ENCODE measurements at places on chromosomes 5 and 9.

DNA sequence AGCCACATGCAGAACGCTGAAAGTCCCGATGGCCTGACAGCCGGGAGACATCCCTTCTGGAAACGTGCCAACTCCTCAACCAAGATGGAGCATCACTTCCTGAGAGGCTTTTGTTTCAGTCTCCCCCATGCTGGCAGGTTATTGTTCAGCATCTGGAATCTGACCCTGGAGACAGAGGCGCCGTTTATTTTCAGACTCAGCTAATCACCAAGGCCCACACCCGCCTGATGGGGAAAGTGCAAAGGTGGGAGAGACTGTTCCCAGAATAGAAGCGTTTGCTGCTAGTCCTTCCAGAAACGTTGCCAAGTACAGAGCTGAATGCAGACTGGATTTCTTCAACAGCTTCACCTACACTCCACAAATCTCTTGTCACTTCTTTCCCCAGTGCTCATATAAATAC, 41.8 kb upstream of the S1PR3 start:
- no peak for DNase-seq

GRCh38 chr5:126589536-126590297, 5.3 kb downstream of the ALDH7A1 start:
- DNase-seq = no peak

DNA sequence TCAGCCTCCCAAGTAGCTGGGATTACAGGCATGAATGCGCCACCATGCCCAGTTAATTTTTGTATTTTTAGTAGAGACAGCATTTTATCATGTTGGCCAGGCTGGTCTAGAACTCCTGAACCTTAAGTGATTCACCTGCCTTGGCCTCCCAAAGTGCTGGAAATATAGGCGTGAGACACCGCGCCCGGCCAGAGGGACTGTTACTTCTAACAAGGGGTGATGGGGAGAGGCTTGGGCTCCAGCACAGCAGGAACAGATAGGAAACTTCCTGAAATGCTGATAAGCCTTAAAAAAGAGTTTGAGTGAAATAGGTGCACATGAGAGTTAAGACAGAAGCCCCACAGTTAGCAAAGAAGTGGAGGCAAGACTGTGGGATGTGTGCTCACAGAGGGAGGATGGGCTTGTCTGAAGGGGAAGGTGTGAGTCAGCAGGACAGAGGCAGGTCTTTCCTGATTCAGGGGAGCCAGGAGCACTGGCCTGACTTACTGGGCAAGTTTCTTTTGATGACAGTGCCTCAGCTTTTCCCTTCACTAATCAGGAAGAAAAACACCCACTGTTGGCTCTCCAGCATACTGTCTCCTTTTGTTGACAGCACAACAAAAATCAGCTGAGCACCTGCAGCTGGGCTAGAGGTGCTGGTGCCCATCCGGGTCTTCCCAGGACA, 68.4 kb downstream of the RAD23B start:
- DNase-seq = no peak

- DNase-seq = no peak
Observed at GRCh38 chr9:22022396-22022795, 13.3 kb upstream of the CDKN2B start.

DNA sequence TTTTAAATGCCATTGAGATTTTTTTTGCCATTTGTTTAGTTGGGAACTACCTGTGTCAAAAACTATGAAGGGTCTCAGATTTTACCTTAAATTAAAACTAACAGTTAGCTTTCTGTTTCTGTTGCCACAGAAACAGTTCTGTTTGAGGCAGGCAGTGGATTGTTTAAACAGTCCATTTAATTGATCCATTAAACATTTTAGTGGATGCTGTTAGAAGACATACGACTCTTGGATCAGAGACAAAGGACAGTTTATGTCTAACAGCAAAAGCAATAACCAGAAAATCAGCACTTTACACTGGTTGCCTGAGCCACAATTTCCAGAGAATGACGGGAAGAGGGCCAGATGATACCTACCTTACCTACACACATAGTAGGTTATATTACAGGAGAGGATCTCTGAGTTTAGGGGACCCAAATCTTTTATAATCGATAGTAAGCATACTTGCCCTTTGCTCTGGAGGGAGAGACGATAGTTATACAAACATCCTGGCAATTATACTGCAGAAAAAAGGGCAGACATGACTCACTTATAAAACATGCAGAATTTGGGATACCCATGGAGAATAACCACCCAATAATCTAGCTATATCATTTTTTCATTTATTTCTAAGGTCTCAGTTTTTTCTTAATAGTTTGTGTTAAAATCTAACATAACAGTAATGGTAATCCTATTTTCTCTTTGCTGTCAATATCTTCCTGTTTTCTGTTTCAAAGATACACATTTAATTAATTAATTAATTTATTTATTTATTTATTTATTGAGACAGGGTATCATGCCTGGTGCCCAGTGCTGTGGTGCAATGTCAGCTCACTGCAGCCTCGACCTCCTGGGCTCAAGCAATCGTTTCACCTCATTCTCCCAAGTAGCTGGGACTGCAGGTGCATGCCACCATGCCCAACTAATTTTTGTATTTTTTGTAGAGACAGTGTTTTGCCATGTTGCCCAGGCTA, 136.7 kb upstream of the TNFAIP8 start:
- DNase-seq = no peak

DNA sequence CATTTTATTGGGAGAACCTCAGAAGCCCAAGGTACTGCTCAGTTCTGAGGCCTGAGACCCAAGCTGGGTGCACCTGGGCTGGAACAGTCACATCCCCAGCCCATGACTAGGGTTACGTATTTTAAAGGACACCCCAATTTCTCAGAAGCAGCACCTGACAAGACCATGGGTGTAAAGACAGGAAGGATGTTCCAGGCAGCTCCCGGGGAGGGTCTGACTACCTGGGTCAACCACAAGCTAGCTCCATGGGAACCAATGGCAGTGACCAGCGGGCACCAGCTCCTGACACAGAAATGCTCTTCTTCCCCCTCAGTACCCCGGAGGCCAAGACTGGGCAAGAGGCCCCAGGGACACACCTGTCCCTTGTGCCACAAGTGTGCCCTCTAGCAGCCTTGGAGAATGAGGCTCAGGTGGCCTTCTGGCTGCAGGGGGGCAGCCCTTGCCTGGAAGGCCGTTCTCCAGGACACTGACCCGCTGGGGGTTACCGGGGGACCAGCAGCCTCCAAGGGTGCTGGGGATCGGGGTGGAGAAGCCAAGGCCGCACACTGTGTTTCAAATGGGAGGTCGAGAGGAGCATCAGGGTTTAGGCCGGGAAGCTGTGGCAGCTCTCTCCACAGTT, 52.6 kb downstream of the IPPK start:
- no peak for DNase-seq

- no peak for DNase-seq
Observed at GRCh38 chr5:68884883-68885282, 208.9 kb upstream of the SLC30A5 start.

DNA sequence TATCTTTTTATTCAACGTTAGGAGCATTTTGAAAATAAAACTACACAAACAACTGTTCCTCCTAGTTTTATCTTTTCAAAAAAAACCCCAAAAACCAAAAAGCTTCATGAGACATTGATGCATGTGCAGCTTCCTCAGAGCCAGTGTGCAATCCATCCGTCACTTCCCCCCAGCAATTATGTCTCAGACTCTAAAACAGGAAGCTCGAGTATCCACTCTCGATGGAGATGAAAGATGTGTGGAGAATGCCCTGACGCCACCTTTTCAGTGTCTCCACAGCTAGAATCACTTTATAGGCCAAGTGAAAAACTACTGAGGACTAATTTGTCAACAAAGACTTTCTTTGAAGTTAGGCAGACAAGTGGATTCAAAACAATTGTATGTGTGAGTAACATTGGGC, 408.9 kb upstream of the SMARCA2 start:
- no peak for DNase-seq

DNA sequence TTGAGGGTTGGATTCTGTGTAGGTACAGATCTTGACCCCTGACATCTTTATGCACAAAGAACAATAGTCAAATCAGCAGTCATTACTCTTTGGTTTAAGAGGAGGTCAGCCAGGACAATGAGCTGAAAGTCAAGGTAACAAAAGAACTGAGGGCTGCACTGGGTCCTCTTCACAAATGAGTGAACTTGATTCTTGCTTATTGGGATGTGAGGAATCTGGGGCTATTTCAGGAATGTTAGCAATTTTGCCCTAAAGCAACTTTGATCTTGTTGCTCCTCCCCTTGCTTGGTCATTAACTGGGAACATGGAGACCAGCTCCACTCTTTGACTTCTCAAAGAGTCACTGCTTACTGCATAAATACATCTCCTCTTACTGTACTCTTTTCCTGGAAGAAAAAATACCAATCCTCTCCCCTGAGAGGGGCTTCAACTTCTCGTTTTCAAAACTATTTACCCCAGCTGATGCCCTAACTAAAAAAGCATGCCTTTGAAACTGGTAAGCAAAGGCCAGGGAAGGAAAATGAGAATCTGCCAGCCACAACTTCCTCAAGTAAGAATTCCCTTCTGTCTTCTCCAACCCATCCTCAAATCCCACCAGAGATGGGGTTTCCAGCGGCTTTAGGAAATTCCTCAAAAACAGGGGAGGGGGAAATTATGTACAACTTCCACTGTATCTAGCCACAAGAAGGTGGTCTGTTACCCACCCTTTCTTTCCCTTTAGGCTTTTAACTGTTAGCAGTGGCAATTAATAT, 368.3 kb downstream of the ENC1 start:
- DNase-seq = no peak

DNA sequence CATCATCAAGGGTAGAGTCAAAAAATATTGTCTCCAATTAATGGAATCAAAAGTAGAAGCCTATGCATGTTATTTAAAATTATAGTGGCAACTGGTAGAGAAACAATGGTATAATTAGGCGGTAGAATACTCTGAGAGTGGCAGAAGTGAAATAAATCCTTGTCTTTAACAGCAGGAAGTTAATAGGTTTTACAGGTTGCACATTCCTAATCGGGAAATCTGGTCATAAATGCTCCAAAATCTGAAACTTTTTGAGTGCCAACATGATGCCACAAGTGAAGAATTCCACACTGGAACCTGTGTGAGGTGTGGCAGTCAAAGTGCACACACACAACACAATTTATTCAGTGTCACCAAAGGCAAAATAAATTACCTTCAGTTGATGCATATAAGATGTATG, 433.4 kb downstream of the TAF11L14 start:
- no peak for DNase-seq

DNA sequence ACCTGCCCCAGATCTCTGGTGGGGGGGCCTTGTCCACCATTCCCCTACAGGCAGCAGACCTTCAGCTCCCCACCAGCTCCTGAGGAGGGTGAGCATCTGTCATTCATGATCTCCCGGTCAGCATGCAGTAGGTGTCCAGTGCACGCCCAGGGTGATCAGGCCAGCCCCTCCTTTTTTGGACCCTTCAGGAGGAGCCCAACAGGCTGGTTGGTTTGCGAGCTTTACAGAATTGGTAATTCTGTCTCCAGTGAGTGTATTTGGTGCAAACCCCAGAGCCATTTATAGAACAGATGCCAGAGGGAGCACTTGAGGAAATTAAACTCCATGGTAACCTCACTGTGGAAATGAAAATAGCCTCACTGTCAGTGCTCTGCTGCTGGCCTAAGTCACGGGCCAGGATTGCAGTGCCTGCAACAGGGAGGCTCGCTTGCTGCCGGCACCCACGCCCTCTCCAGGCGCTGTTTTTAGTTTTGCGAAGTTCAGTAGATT, 23.4 kb downstream of the WNK2 start:
- no peak for DNase-seq

DNA sequence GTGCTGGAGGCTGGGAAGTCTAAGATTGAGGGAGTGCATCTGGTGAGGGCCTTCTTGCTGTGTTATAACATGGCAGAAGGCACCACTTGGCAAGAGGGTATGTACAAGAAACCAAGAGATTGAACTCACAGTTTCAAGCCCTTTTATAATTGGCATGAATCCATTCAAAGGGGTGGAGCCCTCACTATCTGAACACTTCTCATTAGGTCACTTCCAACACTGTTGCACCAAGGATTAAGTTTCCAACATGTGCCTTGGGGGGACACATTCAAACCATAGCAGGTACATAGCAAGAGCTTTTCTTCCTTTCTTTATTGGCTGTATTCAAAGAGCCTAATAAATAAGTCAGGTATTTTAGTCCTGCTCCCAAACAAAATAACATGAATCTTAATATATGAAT, 62.7 kb downstream of the PRELID2 start:
- no peak for DNase-seq

DNA sequence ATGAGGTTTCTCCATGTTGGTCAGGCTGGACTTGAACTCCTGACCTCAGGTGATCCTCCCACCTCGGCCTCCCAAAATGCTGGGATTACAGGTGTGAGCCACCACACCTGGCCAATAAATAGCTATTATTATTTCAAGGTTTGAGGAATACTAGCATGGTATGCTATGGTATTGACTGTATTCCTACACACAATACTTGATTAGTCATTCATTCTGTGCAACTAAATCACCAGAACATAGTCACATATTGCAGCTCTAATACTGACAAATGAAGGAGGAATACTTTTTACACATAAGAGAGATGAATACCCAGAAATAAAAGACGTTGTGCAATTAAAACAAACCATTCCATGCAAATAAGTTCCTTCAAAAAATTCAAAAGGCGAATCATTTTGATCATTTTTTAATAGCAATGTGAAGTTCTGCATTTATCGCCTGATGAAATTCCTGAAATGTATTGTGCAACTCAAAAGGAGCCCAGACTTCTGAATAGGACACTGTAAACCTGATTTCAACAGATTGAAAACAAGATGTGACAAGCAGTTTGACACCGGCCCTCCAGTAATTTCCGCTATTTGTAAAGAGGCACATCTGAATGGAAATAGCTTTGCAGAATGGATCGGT, 687.4 kb upstream of the SEMA6A start:
- DNase-seq = no peak

- DNase-seq = no peak
Observed at GRCh38 chr5:88833371-88834130, 49.4 kb downstream of the MEF2C start.

DNA sequence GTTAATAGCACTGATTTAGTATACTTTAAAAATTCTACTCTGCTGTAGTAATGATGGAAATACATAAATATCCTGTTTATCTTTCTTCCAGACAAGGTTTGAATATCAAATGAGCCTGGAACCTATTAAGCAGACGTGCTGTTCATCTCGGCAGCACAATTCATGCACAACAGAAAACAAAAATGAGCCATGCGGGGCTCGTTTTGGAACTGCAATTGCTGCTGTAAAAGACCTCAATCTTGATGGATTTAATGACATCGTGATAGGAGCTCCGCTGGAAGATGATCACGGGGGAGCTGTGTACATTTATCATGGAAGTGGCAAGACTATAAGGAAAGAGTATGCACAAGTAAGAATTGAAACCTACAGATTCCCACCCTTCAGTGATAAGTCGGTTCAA, 79.1 kb upstream of the ITGA2 start:
- DNase-seq = no peak

DNA sequence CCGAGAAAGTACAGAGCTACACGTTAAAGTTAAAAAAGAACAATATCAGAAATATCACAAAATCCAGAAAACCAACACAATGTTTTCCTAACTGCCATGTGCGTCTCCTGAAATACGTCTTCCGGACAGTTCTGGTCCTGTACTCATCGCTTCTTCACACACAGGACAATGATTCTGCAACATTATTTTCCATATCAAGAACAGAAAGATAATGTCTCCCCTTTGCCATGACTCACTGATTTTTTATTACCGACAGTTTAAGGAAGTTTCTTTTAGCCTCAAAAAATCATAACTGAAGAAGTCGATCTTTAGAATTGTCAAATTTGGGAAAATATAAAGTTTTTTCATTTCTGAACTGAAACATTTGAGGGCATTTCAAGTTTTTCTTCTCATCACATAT, 2.5 kb downstream of the TBC1D9B start:
- DNase-seq = no peak
